Stimulated activated CD4-positive, alpha-beta T cell treated with anti-CD3 and anti-CD28 coated beads, Interleukin-1b, Interleukin-23, amount 100 ng/mL, for 1 hour (primary cell): ENCODE measurements at places on chromosomes 16 and 17.

DNA sequence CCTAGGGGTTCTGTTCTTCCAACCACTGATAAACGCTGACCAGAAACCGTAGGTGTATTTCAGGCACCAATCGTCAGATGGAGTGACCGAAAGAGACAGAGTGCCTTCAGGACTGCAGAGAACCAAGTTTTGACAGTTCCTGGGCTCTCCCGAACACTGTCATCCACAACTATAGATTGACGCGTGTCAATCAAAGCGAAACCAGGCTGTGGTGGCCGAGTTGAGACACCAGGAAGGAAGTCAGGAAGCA lies 11.9 kb upstream of the AURKB start:
- no peak for DNase-seq

DNA sequence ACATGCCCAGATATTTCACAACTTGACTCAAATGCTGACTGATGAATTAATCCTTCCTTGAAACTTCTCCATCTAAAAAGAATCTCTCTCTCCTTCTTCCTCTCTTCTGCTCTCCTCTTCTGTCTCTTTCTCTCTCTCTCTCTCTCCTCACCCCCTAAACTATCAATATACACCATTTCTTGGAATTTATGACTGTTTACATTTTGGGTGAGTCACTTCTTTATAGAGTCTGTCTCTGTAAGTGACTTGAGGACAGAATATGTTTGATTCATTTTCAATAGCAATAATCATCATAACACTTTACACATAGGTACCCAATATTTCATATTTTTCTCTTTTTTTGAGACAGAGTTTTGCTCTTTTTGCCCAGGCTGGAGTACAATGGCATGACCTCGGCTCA lies 15.3 kb downstream of the OR3A1 start:
- no peak for DNase-seq

- no peak for DNase-seq
Observed at GRCh38 chr17:77472468-77473310, 331.9 kb downstream of the SEC14L1 start.

GRCh38 chr17:15483431-15483830 lies 16.0 kb upstream of the CDRT4 start:
- DNase-seq: no peak

DNA sequence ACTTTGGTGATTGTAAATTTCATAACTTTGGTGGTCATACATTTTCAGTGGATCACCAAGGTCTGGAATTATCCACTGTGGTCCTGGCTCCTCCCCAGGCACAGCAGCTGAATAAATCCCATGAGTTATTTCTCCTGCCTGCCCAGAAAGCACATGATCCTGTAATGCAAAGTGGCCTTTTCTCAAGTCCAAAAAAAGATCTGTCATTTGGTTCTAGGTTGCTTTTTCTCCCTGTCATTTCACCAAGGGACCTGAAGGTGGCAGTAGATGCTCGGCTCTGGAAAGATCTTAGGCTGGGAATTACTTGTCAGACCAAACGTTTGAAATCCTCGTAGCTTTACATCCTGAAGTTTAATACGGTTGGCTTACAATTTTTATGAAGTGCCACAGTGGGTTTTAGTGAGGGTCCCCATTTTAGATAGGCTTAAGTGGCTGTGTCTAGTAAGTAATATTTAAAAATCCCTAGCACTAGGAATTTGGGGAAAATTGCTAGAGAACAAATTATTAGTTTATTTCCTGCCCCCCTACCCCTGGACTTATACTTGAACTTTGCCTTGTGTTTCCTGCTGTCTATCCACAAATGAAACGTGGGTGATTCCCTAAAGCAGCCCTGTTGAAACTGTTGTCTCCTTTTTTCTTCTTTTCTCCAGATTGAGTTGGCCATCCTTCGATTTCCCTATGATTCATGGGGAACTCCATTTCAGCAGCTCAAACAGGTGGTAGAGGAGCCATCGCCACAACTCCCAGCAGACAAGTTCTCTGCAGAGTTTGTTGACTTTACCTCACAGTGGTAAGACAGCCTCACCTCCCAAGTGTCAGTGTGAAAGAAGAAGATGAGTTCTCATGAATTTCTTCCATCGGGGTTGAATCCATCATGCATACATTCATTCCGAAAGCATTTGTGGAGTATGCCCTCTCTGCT lies 111.7 kb downstream of the MAP2K6 start:
- no peak for DNase-seq

DNA sequence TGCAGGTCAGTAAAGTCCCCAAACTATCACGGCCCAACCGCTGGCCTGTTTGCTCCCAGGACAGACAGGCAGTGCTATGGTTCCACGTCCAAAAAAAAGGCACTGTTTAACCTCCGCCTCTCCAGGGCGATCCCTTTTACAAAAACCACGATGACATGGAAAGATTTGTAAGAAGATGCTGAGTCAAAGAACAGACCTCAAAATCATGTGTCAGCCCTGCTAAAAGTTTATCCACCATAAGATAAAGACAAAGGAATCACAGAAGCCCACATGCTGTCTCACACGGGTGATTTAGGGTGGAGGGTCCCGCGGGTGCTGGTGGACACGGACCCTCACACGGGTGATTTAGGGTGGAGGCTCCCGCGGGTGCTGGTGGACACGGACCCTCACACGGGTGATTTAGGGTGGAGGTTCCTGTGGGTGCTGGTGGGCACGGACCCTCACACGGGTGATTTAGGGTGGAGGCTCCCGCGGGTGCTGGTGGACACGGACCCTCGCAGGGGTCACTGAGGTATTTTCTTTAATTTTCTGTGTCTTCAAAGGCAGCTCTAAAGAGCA lies 117.2 kb upstream of the METRNL start:
- DNase-seq: no peak

DNA sequence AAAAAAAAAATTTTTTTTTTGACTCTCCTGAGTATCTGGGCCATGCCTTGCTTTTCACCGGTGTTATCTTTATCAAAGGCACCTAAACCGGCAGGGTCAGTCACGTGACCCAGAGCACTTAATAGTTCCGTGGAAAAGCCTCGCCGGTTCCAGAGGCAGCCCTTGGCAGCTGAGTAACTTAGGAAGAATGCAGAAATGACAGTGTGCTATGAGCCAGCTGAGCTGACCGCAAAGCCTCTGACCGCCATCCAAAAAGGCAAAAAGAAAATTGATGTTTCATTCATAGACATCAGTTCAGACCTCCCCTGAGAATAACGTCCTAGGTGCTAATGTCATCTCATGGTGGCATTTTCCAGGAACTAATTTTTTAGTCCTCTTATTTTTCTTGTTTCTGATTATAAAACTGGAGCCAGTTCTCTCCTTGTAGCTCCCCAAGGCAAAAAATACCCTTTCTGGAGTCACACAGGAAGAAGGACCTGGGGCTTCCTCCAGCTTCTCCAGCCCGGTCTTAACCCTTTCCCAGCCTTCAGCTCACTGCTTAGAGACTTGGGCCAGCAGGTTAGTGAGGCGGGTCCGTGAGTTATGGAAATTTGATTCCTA lies 122.6 kb downstream of the SOCS1 start:
- no peak for DNase-seq

DNA sequence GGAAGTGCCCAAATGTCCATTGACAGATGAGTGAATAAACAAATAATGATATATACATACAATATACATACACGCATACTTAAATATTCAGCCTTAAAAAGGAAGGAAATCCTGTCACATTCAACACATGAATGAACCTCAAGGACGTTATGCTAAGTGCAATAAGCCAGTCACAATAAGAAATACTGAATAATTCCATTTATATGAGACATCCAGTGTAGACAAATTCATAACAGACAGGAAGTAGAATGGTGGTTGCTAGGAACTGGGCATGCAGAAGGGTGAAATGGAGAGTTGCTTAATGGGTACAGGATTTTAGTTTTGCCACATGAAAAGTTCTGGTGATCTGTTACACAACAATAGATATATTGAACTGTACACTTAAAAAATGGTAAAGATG lies 8.8 kb upstream of the ITGB4 start:
- no peak for DNase-seq
